ENCODE measurements at places on chromosomes 3 and 15. TPM values are rescaled to one million over a fixed set of nuclear protein-coding genes. Genes with fewer than 3 reads are reported as not detected.

The LRRIQ4 gene
- total RNA-seq, result not detected

The CACNA2D3 gene
- not detected for total RNA-seq

- no peak for DNase-seq
Observed at GRCh38 chr15:85421116-85421925, 40.9 kb downstream of the AKAP13 start.

- DNase-seq, result peak; percentile 38
Observed at GRCh38 chr3:111963424-111963823, 15.4 kb upstream of the ABHD10 start.

DNA sequence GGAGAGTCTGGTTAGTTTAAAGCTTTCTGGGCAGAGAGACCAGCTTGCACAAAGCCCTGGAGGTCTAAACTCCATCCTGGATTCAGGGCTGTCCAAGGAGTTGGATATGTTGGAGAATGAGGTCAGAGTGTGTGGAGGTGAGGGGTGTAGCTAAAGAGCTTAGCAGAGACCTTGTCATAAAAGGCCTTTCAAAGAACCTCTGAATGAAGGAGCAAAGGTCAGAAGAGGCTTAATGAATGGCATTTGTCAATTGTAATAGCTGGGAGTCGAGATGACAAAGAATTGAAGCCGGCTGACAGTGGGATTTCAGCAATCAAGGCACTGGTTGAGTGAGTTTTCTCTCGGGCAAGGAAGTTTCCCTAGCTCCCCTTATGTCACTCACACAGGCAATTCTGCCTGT is 202.6 kb downstream of the PDCD6IP start:
- DNase-seq, result no peak

DNA sequence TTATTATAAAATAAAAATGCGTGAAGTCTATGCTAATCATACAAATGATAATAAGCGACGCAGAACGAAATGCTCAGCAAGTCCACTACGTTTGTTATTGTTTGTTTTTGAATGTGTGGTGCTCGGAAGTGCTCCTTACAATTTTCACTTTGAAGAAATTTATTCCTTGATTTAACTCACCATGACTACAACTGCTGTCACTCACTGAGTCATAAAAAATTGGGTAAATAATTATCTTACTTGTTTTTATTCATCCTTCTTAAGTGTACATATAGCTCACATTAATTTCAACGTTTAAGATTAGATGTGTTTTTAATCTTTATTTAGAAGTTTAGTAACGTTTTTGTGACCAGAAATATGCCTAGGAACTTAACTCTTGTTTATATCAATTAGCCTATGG is 66.7 kb upstream of the NANOGP8 start:
- DNase-seq, result no peak

DNA sequence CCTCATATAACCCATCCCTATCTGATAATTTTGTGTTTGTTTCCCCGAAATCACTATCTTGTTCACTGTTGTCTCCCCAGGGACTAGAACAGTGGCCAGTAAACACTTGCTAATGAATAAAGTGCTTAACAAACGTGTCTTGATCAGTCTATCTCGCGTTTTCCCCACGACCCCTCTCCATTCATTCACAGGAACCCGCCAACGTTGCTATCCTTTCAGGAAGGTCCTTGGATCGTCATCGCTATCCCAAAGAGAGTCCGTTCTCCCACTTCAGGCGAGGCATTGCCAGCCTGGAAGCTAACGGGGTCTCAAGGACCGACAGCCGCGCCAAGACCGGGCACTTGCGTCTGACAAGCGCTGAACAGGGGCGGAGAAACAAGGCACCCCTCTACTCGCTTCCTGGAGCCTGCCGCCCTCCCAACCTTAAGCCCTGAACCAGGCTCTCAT is 344 bp downstream of the LINS1 start:
- no peak for DNase-seq
